ENCODE measurements at places on chromosomes 11 and 22.
A peak's percentile ranks its signal among the peaks of the same experiment; 100 is the strongest.

DNA sequence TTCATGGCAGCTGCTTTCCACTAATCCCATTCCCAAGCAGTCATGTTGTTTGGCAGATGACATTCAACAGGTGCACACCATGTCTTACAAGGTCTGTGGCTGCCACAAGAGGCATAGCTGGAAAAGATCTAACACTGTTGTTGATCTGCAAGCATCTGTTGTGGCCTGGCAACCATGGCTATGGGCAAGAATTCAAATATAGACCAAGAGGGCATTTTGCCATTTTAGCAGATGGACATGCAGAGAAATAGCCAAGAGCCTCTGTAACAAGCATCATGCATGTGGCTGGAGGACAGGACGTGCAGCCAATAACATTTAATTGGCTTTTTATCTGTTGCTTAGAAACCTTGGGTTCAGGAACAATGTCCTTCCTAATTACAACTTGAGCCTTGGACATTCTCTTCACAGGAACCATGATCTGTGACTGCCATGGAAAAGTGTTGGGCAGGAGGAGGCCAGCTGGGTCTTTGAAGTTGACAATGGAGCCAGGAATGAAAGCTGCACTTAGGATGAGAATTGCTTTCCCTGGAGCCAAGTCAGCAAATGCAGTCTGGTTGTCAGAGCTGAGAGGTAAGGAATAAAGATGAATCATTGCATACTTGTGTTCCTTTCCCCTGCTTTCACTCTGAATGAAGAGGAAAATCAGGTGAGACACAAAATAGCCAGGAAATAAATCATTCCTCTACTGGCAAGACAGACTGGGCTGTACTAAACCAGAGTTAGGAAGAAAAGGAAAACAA, 113.6 kb upstream of the ANO5 start:
- no peak for DNase-seq

- DNase-seq, result peak; percentile 75
Observed at GRCh38 chr11:112279901-112280267, 19.2 kb upstream of the PLET1 start.

DNA sequence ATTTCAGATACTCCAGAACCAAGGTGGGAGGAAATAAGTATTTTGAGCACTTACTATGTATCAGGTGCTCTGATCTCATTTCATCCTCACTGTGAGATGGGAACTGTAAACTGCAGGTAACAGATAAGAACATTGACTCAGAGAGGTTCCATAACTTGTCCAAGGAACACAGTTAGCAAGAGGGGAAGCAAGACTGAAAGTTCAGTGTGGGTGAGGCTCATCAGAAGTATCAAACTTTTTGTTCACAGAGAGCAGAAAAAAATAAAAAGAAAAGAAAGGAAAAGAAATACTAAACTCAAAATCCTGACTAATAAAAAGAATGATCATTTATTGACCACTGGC, 37.1 kb downstream of the RAB30 start:
- no peak for DNase-seq

DNA sequence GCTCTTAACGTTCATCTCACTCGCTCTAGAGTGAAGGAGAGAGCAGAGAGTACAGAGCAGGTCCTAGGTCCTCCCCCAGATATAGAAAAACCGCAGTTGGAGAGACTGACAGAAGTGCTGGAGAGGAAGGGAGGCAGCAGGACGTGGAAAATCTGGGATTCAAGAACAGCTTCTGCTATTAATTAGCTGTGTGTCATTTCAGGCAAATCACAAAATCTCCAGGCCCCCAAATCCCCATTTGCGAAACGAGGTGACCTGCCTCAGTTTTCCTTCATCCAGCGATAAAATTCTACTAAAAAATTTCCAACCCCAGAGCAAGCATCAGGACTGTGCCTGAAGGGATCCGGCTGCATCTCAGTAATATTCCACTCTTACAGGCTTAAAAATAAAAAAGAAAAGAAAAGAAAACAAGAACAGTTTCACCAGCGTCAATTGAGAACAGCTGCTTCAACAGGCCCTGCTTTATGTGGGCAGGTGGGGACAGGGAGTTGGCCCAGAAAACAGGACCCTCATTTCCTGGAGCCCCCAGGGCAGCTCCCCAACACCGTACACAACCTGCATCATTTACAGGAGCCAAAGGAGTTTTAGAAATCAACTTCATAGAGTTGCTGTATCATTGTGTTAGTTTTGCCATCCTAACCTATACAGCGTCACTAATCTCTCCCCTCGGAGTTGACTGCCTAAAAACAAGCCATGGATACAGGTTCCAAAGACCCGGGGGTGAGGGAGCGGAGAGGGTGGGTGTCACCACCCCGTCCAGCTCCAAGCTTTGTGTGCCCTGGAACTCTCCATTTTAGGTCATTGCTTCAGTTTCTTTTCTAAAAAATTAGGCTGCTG, 2.3 kb upstream of the MALAT1 start:
- no peak for DNase-seq

DNA sequence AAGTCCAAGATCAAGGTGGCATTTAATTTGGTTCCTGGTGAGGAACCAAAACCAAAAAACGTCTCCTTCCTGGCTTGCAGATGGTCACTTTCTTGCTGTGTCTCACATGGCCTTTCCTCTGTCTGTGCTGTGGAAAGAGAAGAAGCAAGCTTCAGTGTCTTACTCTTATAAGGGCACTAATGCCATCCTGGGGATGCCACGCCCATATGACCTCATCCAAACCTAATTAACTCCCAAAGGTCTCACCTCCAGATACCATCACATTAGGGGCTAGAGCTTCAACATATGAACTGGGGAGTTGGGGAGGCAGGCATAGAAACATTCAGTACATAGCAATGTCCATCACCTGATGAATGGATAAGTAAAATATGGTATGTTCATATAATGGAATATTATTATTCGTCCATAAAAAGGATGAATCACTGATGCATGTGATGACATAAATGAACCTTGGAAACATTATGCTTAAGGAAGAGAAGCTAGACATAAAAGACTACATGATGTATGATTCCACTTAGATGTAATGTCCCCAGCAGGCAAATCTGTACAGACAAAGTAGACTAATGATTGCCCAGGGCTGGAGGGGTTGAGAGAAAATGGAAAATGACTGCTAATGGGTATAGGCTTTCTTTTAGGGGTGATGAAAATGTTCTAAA, 78.6 kb upstream of the B3GNT6 start:
- no peak for DNase-seq

- DNase-seq, result no peak
Observed at GRCh38 chr11:31903225-31904074, 92.3 kb upstream of the PAX6 start.

- DNase-seq, result no peak
Observed at GRCh38 chr11:79116600-79116999, 324.2 kb downstream of the TENM4 start.

DNA sequence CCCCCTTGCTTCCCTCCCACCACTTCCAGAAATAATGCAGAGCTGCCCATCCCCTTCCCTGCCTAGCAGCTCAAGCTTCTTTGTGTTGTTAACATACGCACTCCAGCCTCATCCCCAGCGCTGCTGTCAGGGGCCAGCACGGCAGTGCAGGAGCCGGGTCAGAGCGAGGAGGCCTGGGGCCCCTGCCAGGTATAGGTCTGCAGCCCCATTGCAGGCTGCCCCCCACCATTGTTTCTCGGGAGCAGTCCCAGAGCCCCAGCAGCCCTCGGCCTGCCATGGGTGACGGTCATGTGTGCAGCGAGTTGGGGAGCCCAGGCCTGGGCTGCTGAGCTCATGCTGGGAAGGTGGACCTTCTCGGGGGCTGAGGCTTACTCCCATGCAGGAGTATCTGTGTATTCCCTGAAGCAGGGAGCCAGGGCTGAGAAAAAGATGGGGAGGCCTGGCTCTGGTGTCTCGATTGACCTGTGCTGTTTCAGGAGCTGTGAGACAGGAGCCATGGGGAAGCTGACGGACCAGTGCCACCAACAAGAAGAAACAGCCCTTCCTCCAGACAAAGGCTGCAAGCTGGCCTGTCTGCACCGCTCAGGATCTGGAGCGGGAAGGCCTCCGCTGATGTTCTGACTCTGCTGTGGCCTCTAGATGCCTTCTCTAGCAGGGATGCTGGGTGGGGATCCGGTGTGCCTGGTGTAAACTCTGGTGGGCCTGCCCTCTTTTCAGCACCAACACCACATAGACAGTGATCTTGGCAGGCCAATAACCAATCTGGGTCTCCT, 220.5 kb upstream of the B3GAT1 start:
- no peak for DNase-seq

GRCh38 chr11:118938491-118939403, 13.0 kb upstream of the BCL9L start:
- DNase-seq, result no peak

DNA sequence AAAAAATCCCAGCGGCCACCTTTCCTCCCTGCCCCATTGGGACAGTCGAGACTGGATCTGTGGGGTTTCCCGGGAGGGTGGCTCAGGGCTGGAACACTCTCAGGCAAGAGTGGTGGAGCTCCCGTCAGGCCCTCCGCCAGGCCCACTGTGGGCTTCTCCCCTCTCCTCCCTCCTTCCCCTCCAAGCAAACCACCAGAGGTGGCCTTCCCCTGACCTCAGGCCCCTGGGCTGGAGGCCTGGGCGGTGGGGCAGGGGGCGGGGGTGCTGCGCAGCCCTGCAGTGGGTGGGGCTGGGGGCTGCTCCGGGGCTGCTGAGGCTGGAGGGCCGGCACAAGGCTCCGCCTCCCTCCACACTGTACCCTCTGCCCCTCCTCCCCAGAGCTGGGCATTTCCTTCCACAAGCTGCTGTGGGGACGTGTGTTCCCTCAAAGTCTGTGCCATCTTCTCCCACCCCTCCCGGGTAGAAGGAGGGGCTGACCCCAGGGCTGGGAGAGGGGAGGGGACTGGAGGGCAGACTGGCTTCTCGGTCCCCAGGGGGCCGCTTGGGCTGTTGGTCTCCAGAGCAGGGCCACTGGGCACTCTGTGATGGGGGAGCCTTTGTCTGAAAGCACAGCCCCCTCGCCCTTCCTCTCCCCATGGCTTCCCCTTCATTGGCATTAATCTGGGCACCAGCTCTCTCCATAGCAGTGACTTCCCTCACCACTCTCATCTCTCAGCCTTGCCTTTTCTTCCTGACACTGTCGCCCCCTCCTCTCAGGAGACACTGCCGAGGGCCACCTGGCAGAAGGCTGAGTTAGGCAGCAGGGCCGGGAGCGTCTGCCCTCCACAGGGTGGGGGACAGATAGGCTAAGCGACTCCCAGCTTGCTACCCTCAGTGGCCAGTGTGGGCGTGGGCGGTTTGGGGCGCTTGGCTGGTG, 7.1 kb downstream of the RCOR2 start:
- DNase-seq, result no peak

- DNase-seq, result no peak
Observed at GRCh38 chr11:65390996-65391395, 4.6 kb downstream of the FRMD8 start.

GRCh38 chr22:32836280-32837123, 35.0 kb downstream of the TIMP3 start:
- no peak for DNase-seq

- no peak for DNase-seq
Observed at GRCh38 chr22:38108561-38109319, 1.7 kb downstream of the BAIAP2L2 start.

DNA sequence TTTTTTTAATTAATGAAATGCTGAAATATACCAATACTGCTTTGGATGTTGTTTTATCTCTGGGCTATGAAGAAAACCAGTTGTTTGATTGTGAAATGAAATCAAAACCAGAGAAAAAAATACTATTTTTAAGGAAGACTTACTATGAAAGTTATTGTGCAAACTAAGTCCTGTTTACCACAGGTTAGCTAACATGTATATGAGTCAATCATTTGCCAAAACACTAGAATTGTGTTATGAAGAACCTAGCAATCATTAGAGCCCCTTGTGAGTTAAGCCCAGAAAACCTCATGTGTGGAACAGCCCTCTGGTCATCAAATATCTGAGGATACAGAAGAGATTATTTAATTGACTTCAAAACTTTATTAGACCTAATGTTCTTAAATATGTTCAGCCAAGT, 83.7 kb downstream of the FAT3 start:
- DNase-seq, result no peak

- DNase-seq, result no peak
Observed at GRCh38 chr11:110951950-110952503, 239.8 kb upstream of the ARHGAP20 start.

GRCh38 chr11:132804258-132804657, 728.0 kb downstream of the OPCML start:
- no peak for DNase-seq

DNA sequence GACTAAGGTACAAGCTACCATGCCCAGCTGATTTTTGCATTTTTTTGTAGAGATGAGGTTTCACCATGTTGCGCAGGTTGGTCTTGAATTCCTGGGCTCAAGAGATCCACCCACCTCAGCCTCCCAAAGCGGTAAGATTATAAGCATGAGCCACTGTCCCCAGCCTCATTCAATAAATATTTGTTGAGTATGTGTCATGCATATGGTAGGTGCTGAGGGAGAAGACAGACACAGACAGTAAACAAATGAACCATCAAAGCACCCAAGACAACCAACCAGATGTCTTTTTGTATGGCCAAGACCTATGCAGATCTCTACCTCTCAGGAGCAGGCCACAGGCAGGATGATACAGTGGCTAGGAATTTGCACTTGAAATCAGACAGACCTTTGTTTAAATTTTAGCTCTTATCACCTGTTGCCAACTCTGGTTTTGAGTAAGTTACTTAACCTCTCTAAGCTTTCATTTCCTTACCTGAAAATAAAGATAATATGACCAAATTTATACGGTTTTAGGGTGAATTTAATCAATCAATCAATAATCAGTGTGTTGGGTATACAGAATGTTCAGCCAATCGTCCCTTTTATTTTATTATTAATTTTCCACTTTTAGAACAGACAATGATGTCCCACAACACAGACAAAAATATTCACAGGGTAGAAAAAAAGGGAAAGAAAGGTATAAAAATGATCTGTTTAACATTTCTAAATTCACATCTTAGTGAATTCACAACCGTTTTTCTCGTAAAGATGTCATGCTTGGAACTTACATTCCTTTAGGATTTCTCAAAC, 128.2 kb downstream of the SGSM3 start:
- no peak for DNase-seq

DNA sequence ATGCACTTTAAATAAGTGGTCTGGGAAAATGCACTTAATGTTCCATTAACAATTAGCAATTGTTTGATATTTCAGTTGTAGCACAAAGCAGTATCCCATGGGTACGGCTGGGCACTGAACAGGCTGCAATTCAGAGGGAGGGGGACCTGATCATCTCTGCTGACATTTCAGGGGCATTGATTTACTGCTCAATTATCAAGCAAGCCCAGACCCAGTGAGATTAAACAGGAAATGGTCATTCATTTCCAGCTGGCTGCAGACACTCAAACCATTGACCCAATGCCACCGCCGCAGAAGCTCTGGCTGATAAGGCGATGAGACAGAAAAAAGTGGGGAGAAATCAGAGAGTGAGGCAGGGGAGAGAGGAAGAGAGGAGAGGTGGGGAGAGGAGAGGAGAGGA, 1.2 kb downstream of the GPR83 start:
- no peak for DNase-seq

- no peak for DNase-seq
Observed at GRCh38 chr11:72111300-72112142, 974 bp downstream of the ANAPC15 start.

GRCh38 chr11:9015677-9016076, 11.9 kb upstream of the NRIP3 start:
- DNase-seq, result peak; percentile 57
